Activated T-helper 2 cell treated with anti-CD3 and anti-CD28 coated beads, Interferon-gamma antibody, Interleukin-2, Interleukin-4, amounts not matched to agents 10 μg/mL and 5 μg/mL and 100 μg/mL, durations not matched to agents 14 hours and 24 hours and 36 hours (primary cell): ENCODE measurements at places on chromosomes 5 and 9. TPM values are rescaled to one million over a fixed set of nuclear protein-coding genes. Genes with fewer than 3 reads are reported as not detected.

DNA sequence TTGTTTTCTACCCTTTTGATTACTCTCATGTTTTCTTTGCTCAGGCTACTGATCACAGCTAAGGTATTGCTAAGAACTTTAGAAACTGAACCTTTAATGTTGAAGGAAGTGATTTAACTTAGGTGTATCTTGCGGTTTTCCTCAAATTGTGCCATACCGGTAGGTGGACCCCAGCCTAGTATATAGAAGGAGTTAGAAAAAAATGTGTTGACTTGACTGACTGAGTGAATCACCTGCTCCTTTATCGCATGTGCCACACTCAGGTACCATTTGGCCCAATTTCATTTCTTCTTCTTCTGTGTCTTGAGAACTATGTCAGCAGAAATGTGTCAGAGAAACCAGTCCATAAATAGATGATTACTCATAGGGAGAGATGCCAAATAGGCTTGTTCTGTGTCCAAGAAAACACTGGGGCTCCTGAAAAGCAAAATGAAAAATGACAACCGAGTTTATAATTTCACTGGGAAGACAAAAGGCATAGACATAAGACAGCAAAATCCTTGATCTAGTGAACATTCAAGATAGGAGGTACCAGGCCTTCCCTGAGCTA, 19.4 kb downstream of the PLPPR1 start:
- no peak for DNase-seq

GRCh38 chr5:87278590-87279100, 11.0 kb downstream of the RASA1 start:
- DNase-seq = no peak

DNA sequence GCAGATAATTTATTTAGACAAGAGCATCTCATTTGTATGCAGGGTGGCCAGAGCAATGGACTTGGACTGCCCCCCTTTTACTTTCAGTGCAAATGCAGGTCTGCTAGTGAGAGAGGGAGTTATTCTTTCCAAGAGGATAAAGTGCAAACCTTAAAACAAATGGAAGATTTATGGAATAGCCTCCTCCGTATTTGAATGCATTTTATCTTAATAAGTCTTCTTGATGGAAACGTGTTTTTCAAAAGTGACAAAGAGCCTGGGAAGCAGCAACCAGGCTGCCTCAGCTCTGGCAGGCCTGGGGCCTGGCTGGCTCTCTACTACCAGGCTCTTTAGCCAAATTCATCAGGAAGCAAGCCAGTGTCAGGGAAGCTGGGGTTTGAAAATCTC, 6.8 kb downstream of the NR2F1 start:
- no peak for DNase-seq

Gene IL3
- total RNA-seq = 140 and 142 TPM in 2 replicates

DNA sequence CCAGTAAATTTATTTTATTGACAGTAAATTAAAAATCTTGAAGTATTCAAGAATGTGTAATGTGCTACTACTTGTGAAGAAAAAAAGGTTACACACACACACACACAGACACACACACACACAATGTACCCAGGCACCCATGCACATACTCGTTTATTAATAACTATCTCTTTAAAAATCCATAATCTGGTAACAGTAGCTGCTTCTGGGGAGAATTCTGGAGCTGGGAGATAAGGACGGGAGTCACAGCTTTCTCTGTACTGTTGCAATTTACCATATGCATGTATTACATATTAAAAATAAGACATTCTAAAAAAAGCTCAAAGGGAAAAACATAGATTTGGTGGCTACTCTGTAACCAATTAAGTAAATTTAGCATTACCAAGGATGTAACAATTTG, 7.9 kb upstream of the C1QTNF2 start:
- DNase-seq = no peak

GRCh38 chr5:56763182-56763581, 52.2 kb upstream of the MAP3K1 start:
- DNase-seq = no peak

DNA sequence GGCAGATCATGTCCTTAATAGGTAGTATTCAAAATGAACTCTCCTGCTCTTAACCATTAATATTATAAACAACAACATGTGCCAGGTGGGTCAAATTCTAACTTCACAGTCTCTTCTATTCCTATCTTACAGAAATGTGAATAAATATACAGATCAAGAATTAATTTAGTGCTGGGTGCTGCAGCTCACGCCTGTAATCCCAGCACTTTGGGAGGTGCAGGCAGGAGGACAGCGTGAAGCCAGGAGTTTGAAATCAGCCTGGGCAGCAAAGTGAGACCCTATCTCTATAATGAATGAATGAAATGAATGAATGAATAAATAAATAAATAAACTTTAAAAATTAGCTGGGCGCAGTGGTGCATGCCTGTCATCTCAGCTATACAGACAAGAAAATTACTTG, 34.1 kb downstream of the PTCH1 start:
- no peak for DNase-seq

Gene GARIN3
- total RNA-seq = 0.23 and 0.30 TPM in 2 replicates

GRCh38 chr5:98031926-98032325, 741.5 kb upstream of the RGMB start:
- DNase-seq = no peak

- DNase-seq = no peak
These were observed 30.4 kb downstream of the STC2 start for GRCh38 chr5:173297813-173298212.

DNA sequence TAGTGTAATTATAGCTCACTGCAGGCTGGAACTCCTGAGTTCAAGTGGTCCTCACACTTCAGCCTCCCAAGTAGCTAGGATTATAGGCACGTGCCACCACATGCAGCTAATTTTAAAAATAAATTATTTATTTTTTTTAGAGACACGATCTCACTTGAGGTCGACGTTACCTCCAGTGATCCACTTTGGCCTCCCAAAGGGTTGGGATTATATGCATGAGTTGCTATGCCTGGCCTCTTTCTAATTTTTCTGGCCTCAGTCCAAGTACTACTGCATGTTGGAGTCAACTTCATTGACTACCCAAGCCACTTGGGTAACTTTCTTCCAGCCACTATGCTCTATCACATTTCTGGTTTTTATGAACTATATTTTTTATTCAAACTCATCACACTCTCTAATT, 148.3 kb downstream of the EFNA5 start:
- no peak for DNase-seq

DNA sequence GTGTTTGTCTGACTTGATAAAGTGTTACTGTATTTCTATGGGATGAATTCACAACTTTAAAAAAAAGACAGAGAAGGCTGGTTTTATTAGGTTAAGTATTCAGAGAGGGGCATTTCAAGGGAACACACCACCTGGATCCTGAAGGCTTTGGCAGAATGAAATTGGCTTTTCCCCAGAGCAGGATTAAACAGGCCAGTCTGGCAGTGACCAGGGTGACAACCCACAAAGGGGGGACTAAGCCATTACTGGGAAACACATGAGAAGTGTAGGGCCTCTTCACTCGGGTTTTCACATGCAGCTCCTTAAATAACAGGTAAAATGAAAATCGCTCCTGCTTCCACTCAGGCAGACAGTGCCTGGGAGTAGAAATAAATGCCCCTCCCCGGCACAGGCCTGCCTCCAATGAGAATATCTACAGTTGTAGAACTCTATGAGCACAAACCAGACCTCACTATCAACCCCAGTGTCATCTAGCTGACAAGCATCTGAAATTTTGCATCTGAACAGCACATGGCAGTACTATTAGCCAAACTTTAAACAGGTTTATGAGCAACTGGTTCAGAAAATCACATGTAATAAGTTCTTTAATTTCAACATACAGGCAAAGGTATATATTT, 85.8 kb downstream of the LHFPL2 start:
- DNase-seq = no peak

- peak; percentile 35 for DNase-seq
These were observed 156.2 kb downstream of the MELK start for GRCh38 chr9:36728651-36729520.

DNA sequence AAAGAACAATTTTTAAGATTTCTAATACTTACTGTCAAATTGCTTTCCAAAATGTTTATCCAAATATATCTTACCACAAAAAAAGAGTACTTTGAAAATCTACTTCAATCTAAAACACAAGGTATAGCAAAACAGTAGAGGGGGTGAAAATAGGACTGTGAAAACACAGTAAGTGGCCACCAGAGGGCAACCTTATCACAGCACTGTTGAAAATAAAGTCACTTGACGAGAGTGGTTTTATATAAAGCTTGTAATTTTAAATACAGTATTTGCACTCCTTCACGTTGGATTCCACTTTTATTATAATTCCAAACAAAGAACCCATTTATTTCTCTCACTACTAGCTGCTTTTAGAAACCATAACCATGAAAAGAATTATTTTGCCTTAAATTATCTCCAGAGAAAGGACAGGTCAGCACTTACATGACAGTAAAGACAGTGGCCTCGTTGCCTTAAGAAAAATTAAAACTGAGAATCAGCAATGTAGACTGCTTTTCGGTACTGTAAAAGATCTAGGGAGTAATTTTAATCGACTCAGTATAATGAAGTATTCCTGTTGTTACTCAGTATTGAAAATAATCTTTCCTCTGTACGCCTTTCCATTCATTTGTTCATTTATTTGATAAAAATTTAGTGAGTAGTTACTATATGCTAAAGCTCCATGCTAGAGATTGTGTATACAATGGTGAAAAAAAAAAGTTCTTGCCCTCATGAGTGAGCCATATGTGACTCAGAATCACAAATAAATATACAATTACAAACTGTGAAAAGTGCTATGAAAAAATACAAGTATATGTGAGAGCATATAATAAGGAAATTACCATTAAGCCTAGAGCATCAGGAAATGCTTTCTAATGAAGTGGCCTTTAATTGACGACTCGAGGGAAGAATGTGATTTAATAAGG, 40.0 kb upstream of the CDK5RAP2 start:
- DNase-seq = peak; percentile 33

DNA sequence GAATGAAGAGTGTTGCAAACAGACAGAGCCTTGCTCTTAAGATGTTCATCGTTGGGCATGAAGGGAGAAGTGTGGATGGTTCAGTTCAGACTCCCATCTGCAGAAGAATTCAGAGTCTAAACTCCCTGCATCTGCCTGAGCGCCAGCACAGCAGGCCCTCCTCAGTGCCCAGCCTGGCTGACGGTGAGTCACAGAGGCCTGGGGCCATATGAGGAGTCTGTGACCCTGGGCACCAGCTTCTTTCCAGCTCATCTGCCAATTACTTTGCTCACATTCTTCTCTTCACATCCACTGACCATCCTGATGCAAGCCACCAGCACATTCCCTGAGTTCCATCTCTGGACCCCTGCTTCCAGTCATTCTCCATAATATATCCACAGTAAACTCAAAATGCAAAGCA, 401.1 kb upstream of the TRPC7 start:
- DNase-seq = no peak

Gene ADAMTS12
- not detected in 2 replicates for total RNA-seq

- no peak for DNase-seq
These were observed 70.6 kb downstream of the RAB3C start for GRCh38 chr5:58653521-58653920.

Gene BTNL8
- 0.18 and 0.25 TPM in 2 replicates for total RNA-seq

Gene PPP3R2
- not detected in 2 replicates for total RNA-seq

DNA sequence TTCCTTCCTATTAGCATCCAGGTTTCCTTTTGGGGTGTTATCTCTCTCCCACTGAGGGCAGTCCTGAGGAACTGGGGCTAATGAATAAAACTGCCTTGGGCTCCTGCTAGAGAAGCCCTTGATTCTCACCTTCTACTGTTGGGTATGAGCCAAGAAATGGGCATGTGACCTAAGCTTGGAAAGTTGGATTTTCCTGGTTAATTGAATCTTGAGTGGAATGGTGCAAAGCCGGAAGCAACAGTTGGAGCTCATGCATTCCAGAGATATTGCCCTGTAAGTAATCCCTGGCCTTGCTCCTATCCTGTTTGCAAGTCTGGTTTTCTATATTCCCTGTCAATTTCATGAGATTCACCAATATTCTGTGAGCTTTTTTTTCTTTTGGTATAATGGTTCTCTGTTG, 158.5 kb upstream of the ELL2 start:
- no peak for DNase-seq

DNA sequence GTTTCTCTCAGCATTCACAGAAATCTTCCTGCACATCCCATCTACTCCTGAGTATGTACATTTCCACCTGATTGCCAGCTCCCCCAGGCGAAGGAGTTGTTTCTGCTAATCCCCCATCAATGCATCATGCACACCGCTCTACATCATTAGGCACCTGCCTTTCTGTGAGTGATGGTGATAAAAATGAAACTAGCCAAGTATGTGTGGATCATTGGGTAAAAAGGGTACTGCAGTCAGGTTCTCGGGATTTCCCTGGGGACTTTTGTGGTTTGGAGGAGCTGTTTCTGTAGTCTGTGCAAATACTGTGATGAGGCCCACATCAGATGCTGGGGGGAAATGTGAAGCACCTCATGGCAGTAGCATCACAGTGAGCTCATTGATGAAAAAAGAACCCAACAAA, 30.4 kb downstream of the CAMK4 start:
- peak; percentile 41 for DNase-seq

DNA sequence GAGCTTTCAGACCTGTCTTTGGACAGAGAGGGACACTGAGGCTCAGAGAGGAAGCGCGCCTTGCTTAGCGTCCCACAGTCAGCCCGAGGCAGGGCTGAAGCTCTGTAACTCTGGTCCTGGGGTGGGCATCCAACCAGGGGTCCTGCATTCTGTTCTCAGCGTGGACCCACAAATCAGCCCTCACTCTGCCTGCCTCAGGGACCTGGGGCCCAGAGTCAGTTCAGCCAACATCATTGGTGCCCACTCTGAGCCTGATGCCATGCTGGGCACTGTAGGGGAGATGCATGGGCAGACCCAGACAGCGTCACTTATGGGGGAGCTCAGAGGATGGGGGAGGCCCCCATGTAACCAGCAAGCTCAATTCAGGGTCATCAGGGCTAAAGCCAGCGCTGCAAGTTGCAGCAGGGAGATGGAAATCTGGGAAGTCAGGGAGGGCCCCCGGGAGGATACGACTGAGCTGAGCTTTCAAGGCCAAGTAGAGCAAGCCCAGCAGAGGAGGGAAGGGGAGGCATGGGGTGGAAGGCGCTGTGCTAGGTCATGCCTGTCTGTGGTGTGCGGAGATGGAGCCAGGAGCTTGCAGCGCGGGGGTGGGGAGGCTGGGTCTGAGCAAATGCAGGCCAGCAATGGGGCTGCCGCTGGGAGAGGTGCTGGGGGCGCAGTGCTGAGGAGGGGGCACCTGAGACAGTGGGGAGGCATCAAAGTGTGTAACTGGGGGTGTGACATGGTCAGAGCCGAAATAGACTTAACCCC, 21.1 kb downstream of the CORO2A start:
- no peak for DNase-seq

- no peak for DNase-seq
These were observed 14.0 kb upstream of the CREBRF start for GRCh38 chr5:173041881-173042762.
